ENCODE measurements at places on chromosomes 4 and X. TPM values are rescaled to one million over a fixed set of nuclear protein-coding genes. Genes with fewer than 3 reads are reported as not detected.

- no peaks in the 10 kb centered on the region for H3K27me3 ChIP-seq
- no peaks in the 10 kb centered on the region for H3K36me3 ChIP-seq
- no peak overlapping the region for H3K27ac ChIP-seq
- DNase-seq: no peak
- no peak overlapping the region for H3K4me3 ChIP-seq
Observed at GRCh38 chrX:24657671-24658386, 10.7 kb upstream of the PCYT1B start.

DNA sequence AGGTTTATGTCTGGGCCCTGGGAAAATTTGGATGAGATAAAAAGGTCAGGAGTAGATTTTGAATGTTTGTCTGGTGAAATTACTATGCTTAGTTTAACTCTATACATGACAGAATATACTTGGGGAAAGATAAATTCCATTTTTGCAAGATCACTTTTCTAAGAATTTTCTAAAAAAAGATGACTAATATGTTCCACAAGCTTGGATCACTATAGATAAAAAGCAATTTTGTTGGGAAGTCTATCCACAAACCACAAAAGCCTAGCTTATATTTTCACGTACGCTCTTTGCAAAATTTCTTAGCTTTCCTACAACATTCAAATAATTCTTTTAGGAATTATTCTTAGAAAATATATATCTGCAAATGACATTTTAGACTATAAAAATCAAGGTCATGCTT lies 20.6 kb upstream of the COQ2 start:
- H3K27me3 ChIP-seq: no peaks in the 10 kb centered on the region
- H3K4me3 ChIP-seq: no peak overlapping the region
- H3K27ac ChIP-seq: no peak overlapping the region
- H3K4me1 ChIP-seq: peaks cover 5% of the 10 kb centered on the region
- no peaks in the 10 kb centered on the region for H3K36me3 ChIP-seq

- no peaks in the 10 kb centered on the region for H3K36me3 ChIP-seq
- no peaks in the 10 kb centered on the region for H3K27me3 ChIP-seq
- no peak overlapping the region for H3K27ac ChIP-seq
- no peaks in the 10 kb centered on the region for H3K4me1 ChIP-seq
- DNase-seq: no peak
Observed at GRCh38 chrX:7074148-7074907, 73.2 kb upstream of the STS start.

The RPS6KA3 gene
- 15.8 TPM for total RNA-seq

GRCh38 chrX:10507181-10507580 lies 113.2 kb downstream of the MID1 start:
- H3K27me3 ChIP-seq: no peaks in the 10 kb centered on the region
- no peak overlapping the region for H3K27ac ChIP-seq
- no peak overlapping the region for H3K4me3 ChIP-seq
- no peak for DNase-seq

The DCAF4L1 gene
- total RNA-seq: 0.08 TPM

DNA sequence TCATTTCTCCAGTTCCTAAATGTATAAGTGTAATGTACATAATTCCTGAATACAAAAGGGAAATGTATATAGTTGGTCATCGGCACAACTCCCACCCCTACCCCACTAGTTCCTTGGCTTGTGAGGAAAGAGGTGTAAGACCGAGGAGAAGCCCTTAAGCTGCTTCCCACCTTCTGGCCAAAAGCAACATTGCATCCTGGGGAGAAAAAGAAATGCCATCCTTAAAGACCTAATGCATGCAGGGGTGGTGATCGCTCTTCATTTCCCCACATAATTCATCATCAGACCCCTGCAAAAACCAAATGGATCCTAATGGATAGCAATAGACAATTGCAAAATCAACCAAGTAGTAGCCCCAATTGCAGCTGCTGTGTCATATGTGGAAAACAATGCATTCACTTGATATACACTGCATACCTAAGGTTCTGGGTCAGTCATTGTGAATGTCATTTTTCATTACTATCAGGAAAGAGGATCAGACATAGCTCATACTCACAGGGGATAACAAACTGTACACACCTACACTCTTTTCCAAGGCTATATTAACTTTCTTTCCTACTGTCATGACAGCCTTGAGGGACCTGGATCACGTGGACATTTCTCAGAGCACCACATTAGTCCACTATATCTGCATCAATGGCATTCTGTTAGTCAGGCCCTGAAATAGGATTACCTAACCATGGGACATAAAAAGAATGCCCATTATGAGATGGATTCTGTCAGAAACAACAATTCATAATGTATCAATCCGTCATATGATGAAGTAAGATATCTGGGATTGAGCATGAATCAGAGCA lies 31.7 kb upstream of the NFXL1 start:
- no peak overlapping the region for H3K4me3 ChIP-seq
- no peaks in the 10 kb centered on the region for H3K4me1 ChIP-seq
- DNase-seq: no peak
- no peak overlapping the region for H3K27ac ChIP-seq
- H3K36me3 ChIP-seq: no peaks in the 10 kb centered on the region

The SORCS2 gene
- total RNA-seq: 2.2 TPM

- H3K4me3 ChIP-seq: no peak overlapping the region
- peaks cover 18% of the 10 kb centered on the region for H3K4me1 ChIP-seq
- no peak overlapping the region for H3K27ac ChIP-seq
- H3K36me3 ChIP-seq: no peaks in the 10 kb centered on the region
- H3K27me3 ChIP-seq: peaks cover 92% of the 10 kb centered on the region
Observed at GRCh38 chr4:7194251-7195140, 2.2 kb downstream of the SORCS2 start.

All from esophagus squamous epithelium (tissue), 5 donors.